Smooth muscle cell of trachea (primary cell): ENCODE measurements at places on chromosomes 16 and 17. TPM values are rescaled to one million over a fixed set of nuclear protein-coding genes. Genes with fewer than 3 reads are reported as not detected.

Gene CCL17
- total RNA-seq = not detected in 2 replicates

Gene PLEKHG4
- 29.2 and 55.1 TPM in 2 replicates for total RNA-seq

Gene TTLL6
- under 0.01 and 0.58 TPM in 2 replicates for total RNA-seq

Gene ZFPM1
- total RNA-seq = 1.7 and 6.3 TPM in 2 replicates

Gene IL21R
- 0.83 and 2.2 TPM in 2 replicates for total RNA-seq

Gene FOXF1
- total RNA-seq = 21.8 and 39.0 TPM in 2 replicates

Gene HBA2
- total RNA-seq = 0.44 and 0.83 TPM in 2 replicates

Gene SPNS3
- not detected in 2 replicates for total RNA-seq

Gene SHISA9
- total RNA-seq = under 0.01 TPM in 1 of 2 replicates, not detected in the other

Gene ALDH3A1
- 1.3 and 1.6 TPM in 2 replicates for total RNA-seq

Gene PPY
- total RNA-seq = not detected in 2 replicates

Gene GEMIN4
- 10.3 and 13.4 TPM in 2 replicates for total RNA-seq

Gene ZFP3
- total RNA-seq = 1.5 and 1.9 TPM in 2 replicates

Gene POLDIP2
- total RNA-seq = 95.6 and 104 TPM in 2 replicates

Gene CNGB1
- total RNA-seq = not detected in 2 replicates
